CD8-positive, alpha-beta memory T cell (primary cell): ENCODE measurements at places on chromosomes 12 and 14. TPM values are rescaled to one million over a fixed set of nuclear protein-coding genes. Genes with fewer than 3 reads are reported as not detected.

Gene SERPINA5
- not detected for total RNA-seq

Gene RAD52
- 13.2 TPM for total RNA-seq

Gene KRT85
- total RNA-seq, result not detected

Gene LALBA
- not detected for total RNA-seq

Gene RFLNA
- total RNA-seq, result not detected

Gene OR4K15
- total RNA-seq, result not detected

Gene APOF
- not detected for total RNA-seq

Gene EPS8
- 0.92 TPM for total RNA-seq

Gene PPFIA2
- not detected for total RNA-seq

Gene CCDC175
- not detected for total RNA-seq

Gene CEBPE
- 0.16 TPM for total RNA-seq

Gene TMEM52B
- not detected for total RNA-seq

Gene TUNAR
- not detected for total RNA-seq

Gene DIO3
- not detected for total RNA-seq

Gene ATXN7L3B
- total RNA-seq, result 22.7 TPM

Gene CCDC177
- not detected for total RNA-seq

Gene TSHR
- total RNA-seq, result not detected

Gene NRL
- 1.5 TPM for total RNA-seq
